ENCODE measurements at places on chromosomes 13 and 19.
A peak's percentile ranks its signal among the peaks of the same experiment; 100 is the strongest.

- no peak for DNase-seq
These were observed 11.3 kb downstream of the SHANK1 start for GRCh38 chr19:50708179-50708879.

GRCh38 chr13:29969286-29969685 is 118.9 kb upstream of the UBL3 start:
- no peak for DNase-seq

GRCh38 chr19:51742789-51743188 is 8.9 kb downstream of the FPR1 start:
- DNase-seq = peak; percentile 58

GRCh38 chr19:46975925-46976782 is 43.5 kb upstream of the NPAS1 start:
- DNase-seq = peak; percentile 96

DNA sequence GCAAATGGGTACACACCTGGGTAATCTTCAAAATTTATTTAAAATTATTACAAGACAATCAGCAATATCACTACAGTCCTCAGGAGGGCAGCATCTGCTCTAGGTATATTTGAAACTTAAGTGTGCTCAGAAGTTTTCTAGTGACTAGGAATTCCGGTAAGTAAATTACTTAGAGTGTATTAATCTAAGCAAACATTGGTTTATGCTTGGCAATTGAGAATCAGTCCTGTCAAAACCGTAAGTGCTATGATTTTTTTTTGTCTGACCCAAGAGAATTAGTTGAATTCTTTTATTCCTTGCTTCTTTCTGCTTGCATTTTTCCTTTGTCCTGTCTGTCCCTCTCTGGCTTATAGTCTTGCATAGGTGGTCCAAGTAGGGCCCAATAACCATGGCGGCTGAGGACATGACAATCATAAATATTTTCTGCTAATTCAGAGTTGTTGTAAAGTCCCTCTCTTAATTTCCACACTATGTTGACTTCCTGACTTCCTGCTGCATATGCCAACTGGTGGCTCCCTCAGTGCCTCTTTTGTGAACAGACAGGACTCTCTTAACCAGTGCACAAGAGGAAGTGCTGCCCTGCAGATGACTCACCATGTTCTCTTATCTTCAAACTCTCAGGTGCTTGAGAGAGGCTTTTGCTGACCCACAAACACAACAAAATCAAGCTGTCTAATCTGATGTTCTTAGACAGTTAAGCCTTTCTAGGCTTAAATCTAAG is 82.2 kb downstream of the SLAIN1 start:
- peak; percentile 45 for DNase-seq

DNA sequence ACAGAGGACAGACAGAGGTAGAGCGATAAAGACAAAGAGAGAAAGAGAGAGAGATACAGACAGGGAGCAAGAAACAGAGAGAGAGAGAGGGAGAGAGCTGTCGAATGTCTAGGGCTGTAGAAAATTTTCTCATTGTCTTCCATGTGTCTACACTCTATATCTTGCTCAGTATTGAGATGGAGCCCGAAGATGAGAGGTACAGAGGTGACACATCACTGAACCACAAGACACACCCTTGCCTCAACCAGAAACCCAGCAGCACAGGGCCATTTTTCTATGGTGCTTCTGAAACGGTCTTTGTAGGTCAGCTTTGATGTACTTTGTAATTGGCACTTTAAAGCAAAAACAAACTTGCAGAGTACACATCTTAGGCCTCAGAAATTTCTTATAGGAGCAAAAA is 111.9 kb downstream of the KL start:
- DNase-seq = no peak

DNA sequence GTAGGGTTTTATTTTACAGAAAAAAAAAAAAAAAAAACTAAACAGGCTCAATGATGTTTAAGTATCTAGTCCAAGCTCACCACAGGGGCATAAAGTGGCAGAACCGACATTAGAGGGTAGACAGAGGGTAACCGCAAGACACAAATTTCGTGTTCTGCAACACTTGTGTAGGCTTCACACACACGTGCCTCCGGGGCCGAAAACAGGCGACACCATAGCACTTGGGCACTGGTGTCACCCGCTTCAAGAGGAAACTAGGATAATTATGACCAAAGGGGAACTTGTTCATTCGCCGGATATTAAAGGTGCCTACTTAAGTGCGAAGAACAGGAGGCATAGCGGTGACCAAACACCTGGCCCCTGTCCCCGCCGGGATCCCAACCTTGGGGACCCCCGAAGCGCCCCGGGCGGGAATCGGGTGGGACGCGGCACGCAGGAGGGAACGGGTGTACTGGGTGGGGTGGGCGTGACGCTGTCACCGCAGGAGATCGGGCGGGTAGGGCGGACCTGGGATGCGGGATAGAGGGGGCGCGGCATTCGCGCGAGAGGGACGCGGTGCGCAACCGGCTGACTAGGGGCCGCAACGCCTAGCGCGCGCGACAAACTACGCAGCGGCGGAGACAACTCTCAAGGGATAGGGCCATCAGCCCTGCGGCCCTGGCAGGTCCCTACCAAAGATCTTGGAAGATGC is 558 bp downstream of the MZT1 start:
- no peak for DNase-seq

DNA sequence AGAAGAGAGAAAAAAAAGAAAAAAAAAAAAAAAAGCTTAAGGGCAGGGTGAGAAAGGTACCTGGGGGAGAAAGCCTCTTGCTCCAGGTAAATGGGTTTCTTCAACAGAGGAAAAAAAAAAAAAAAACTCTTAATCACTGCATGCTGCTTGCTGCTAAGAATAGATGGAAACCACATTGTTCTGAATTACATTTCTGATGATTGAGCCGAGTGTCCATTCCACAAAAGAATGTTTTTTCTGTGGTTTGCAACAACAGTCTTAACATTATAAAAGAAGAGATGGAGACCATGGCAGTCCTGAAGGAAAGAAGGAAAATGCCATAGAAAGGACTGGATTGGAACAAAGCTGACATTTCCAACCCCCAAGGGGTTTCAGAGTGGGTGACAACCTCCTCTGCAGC is 1312.7 kb downstream of the SLITRK1 start:
- no peak for DNase-seq

DNA sequence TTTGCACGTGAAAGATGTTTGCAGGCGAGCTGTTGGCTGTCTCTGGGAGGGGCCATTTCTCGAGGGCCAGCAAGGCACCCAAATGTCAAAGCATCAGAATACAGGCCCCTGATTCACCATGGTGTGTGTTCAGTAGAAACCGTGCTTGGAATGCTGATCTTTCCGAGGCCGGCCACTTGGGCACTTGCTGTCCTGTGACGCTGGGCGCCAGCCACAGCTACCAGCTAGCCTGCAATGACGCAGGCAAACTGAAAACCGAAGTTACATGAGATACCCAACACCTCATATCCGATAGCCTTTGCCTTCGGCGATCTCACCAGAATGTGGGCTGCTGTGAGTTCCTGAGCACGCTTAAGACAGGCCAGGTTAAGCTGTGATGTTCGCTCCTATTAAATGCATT is 12.0 kb downstream of the THOP1 start:
- no peak for DNase-seq

DNA sequence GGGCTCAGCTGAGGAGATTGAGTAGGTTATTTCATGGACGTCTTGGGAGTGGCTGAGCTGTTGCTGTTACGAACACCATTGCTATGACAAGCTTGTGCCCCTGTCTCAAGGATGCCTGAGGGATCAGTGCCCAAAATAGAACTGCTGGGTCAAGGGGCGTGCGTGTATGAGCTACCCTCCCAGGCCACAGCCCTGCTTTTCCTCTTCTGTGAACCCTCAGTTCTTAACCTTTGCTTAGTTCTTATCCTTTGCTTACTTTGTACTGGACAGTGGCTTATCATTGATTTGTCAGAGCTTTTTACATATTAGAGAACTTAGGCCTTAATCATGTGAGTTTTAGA is 9.0 kb downstream of the ARHGAP45 start:
- no peak for DNase-seq

DNA sequence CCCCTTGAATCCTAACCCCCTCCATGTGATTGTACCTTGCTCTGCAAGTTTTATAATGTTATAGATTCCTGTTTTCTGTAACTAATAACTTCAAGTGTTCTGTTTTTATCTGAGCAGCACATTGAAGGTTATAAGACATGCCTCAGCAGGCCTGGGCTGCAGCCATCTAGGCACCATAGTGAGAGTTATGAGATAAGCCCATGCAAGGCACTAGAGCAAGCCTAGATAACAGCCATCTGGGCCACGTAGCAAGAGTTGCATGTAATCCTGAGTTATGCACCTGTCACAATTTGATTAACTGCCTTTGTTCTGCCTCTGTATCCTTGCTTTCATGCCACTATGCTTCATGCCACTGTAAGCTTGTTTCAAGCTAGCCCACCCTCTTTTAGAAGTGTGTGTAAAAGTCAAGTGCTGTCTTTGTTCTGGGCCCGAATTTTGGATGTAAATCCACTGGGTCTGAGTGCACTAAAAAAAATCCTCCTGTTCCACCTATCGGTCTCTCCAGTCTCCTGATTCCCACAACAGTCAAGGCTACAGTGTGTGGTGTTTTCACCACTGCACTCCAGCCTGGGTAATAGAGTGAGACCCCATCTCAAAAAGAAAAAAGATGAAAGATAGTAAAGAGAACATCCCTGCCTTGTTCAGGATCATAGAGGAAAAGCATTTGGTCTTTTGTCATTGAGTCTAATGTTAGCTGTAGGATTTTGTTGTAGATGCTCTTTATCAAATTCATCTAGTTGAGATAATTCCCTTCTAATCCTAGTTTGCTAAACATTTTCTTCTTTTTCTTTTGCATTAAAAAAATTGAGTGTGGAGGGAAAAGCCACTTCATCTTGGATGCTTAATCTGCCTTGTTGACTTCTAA is 16.0 kb upstream of the KBTBD6 start:
- DNase-seq = no peak

GRCh38 chr13:40588101-40588500 is 78.3 kb downstream of the FOXO1 start:
- no peak for DNase-seq

GRCh38 chr13:44172281-44172810 is 201.3 kb upstream of the SERP2 start:
- no peak for DNase-seq

DNA sequence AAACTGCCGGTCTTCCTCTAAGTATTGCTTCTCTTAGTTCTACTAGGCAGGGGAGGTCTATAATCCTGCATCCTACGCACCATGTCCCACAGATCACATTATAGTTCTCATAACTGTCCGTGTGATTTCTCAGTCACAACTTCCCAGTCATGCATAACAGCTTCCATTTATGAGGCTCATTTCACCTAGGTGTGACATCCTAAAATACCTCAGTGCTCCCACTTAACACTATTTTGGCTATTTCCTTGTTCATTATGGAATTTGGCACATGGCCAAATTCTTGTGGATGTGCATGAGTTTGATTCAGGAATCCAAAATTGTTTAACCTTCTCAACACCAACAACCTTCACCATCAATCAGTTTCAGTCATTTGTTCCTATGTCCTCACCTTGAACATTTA is 989.9 kb downstream of the OLFM4 start:
- DNase-seq = peak; percentile 16

- no peak for DNase-seq
These were observed 7.6 kb downstream of the CAPN12 start for GRCh38 chr19:38736413-38737280.

DNA sequence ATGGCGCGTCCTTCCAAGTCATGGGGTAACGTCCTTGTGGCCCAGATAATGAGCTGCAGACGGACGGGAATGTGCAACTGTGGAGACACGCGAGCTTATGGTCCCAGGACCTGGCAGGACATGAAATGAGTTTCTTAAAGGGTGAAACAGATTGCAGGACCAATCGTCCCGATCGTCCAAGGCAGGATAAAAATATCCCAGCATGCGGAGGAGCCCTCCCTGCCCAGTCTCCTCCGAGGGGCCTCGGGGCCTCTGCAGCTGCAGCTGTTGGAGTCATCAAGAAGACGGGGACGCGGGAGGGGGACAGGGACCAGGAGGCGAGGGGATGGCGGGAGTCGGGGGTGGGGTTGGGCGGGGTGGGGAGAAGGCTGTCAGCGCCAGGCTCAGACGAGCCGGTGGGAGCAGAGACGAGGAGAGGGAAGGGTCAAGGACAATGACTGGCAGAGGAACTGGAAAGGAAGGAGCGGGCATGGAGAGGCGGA is 14.4 kb upstream of the GARIN5A start:
- no peak for DNase-seq

DNA sequence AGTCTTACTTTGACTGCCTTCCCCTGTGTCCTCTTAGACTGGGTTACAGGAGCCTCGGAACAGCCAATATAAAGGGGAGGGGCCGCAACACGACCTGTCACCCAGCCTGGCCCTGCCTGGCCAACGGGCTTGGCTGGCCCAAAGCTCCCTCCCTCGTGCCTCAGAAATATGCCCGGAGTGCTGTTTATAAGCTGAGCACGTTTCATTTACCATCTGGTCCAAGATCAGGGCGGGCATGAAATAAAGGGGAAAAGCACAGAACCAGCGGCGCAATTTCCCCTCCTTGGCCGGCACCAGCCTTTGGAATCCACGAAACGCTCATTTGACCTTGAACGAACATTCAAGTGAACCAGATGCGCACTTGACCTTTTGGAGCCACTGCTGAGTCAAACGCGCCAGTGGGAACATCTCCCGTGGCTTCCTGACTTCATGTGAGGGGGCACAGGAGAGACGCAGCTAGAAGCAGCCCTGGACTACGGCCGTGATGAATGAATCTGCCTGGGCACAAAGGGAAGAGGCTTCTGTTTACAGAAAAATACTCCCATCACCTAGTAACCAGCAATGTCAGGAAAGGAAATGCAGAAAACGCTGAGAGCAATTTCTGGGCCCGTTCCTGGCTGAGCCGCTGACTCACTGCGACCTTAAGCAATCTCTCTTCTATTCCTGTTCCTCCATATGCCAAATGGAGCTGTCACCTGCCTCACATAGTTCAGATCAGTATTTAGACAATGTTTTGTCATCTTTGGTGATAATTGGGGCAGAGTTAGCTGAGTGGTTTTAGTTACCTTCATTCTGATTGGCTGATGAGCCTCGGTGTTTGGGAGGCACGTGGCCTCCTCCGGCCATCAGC is 53.3 kb downstream of the RFX2 start:
- DNase-seq = peak; percentile 94

- no peak for DNase-seq
These were observed 15.3 kb downstream of the TTYH1 start for GRCh38 chr19:54430306-54431254.

GRCh38 chr19:5983367-5983955 is 5.5 kb upstream of the RANBP3 start:
- no peak for DNase-seq

DNA sequence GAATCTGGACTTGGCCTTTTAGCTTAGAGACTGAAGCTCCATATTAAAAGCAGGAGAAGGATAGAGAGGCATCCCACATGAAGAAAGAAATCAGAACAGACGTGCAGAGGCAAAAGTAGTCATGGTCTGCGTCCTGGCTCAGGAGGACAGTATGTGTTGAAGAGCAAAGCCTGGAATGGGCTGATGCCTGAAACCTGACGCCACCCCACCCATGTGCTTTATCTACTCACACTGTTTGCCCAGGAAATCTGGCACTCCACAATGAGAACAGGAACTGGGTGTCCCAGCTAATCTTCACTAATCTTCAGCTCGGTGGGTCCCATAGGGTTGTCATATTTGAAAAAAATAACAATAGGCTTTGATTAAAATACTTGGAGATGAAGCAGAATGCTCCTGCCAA is 549.0 kb upstream of the GPC6 start:
- no peak for DNase-seq

- DNase-seq = no peak
These were observed 134.2 kb downstream of the MIPEP start for GRCh38 chr13:23754997-23755396.

Measured in epithelial cell of proximal tubule (primary cell).